ENCODE measurements at places on chromosomes 11 and 22. TPM values are rescaled to one million over a fixed set of nuclear protein-coding genes. Genes with fewer than 3 reads are reported as not detected.

The TYR gene
- 0.09 TPM for polyA plus RNA-seq

- no peak for DNase-seq
These were observed 57.4 kb downstream of the IGLL1 start for GRCh38 chr22:23522623-23523251.

- no peak for DNase-seq
These were observed 7.9 kb downstream of the TIGD3 start for GRCh38 chr11:65362320-65362931.

GRCh38 chr11:65396769-65397745 lies 10.6 kb downstream of the FRMD8 start:
- DNase-seq, result no peak

- no peak for DNase-seq
These were observed 65.7 kb upstream of the NAV2 start for GRCh38 chr11:19646921-19647320.

GRCh38 chr11:66048547-66049323 lies at the start of gene GAL3ST3:
Gene GAL3ST3 (minus strand): TSS chr11:66049161. CDS start chr11:66045415, 3,746 bp downstream.
- no peak for DNase-seq

GRCh38 chr11:70489276-70489675 lies 90.9 kb downstream of the CTTN start:
- DNase-seq, result no peak

DNA sequence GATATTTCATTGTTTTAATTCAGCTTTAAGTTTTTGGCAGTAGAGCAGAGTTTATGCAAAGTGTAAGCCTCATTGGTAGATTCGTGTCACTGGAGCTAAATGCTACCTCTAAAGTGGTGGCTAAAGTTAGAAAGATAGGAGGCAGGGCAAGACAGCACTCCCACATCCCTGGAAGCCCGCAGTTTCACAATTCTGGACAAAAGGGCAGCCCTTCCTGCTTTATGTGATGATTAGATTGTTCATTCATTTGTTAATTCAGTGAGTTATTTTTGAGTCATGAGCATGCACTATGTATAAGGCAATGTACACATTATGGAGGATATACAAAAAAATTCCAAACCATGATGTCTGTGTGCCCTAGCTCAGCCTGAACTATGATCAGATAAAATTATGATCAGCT lies 52.1 kb upstream of the EIF3M start:
- no peak for DNase-seq

The WNT11 gene
- polyA plus RNA-seq, result 9.5 TPM

The FDXACB1 gene
- 5.5 TPM for polyA plus RNA-seq

DNA sequence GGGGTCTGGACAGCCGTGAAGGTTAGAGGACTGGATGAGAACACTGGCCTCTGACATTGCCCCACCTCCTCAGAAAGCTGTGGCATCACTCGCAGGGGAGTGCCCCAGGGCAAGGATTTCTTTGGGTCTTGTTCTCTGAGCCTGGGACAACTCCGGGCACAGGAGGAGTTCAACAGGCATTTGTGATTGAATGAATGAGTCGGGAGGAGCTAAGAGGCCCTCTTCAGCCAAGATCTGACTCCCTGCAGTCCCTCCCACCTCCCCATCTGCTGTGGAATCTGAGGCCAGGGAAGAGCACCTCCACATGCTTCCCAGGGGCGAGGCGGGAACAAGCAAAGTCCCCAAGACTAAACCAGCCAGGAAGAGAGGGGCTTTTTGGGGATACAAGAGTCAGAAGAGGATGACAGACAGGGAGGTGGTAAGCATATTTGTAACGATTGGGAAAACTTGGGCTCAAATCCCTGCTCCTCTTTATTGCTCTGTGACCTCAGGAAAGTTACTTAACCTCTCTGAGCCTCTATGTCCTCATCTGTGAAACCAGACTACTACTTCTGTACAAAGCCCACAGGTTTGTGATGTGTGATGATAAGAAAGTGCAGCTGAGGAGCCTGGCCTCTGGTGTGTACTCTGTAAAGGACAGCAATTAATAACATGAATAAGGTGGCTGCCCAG lies 6.4 kb downstream of the TP53I11 start:
- DNase-seq, result no peak

DNA sequence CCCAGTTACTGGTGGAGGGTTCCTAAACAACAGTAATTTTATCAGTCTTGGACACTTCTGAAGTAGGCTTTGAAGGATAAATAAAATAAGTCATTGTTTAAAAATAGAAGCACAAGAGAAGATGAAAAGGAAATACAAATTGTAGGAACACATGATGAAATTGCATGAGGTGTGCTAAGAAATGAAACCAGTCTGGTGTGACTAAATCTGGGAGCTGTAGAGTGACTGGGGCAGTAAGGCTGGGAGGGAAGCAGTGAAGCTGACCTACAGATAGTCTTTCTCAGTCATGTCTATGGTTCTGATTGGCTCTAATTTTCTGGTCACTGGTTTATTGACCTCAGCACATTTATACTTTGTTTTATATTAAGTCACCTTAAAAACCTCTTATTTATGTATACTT lies 139.1 kb downstream of the SLC17A6 start:
- DNase-seq, result no peak

The DNAJB13 gene
- polyA plus RNA-seq, result 4.8 TPM

The FOLR1 gene
- polyA plus RNA-seq, result 51.1 TPM

DNA sequence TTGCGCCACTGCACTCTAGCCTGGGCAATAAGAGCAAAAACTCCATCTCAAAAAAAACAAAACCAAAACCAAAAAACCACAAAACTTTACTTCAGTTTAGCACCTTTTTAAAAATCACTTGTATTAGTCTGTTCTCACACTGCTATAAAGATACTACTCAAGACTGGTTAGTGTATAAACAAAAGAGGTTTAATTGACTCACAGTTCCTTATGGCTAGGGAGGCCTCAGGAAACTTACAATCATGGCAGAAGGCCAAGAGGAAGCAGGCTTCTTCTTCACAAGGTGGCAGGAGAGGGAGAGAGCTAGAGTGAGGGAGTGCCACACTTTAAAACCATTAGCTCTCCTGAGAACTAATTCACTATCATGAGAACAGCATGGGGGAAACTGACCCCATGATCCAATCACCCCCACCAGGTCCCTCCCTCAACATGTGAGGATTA lies 261.3 kb downstream of the TMEM135 start:
- DNase-seq, result no peak

GRCh38 chr11:91299980-91300379 lies 924.6 kb upstream of the FAT3 start:
- no peak for DNase-seq

GRCh38 chr11:111526501-111526900 lies 11.9 kb downstream of the HOATZ start:
- DNase-seq, result no peak

GRCh38 chr11:83951521-83951920 lies 665.4 kb upstream of the CCDC90B start:
- no peak for DNase-seq

- DNase-seq, result no peak
These were observed 8.8 kb downstream of the CRY2 start for GRCh38 chr11:45856044-45856468.

DNA sequence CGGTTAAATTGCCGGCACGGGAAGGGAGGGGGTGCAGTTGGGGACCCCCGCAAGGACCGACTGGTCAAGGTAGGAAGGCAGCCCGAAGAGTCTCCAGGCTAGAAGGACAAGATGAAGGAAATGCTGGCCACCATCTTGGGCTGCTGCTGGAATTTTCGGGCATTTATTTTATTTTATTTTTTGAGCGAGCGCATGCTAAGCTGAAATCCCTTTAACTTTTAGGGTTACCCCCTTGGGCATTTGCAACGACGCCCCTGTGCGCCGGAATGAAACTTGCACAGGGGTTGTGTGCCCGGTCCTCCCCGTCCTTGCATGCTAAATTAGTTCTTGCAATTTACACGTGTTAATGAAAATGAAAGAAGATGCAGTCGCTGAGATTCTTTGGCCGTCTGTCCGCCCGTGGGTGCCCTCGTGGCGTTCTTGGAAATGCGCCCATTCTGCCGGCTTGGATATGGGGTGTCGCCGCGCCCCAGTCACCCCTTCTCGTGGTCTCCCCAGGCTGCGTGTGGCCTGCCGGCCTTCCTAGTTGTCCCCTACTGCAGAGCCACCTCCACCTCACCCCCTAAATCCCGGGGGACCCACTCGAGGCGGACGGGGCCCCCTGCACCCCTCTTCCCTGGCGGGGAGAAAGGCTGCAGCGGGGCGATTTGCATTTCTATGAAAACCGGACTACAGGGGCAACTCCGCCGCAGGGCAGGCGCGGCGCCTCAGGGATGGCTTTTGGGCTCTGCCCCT lies 529 bp upstream of the CCND1 start:
- DNase-seq, result no peak

DNA sequence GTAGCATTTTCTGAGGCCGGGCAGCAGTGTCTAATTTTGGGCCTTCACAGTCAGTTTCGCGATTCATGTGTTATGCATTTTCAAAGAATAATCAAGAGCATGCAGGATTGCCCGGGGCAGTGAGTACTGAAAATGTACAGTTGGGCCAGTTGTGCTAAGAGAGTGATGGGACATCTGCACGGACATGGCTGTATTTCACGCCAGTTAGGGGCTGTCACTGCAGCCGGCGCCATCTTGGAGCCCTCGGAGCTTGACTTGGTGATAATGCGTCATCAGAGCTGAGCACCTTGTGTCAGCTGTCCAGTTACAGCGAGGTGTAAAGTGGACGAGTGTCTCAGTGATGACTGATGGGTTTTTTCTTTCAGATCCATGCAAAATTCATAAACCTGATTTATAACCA lies 188.9 kb downstream of the TBC1D22A start:
- no peak for DNase-seq

The PHETA2 gene
- 9.5 TPM for polyA plus RNA-seq

The TSGA10IP gene
- 0.20 TPM for polyA plus RNA-seq

- no peak for DNase-seq
These were observed 76.7 kb upstream of the POU2AF2 start for GRCh38 chr11:111168871-111169270.

The C11orf52 gene
- polyA plus RNA-seq, result 9.3 TPM

DNA sequence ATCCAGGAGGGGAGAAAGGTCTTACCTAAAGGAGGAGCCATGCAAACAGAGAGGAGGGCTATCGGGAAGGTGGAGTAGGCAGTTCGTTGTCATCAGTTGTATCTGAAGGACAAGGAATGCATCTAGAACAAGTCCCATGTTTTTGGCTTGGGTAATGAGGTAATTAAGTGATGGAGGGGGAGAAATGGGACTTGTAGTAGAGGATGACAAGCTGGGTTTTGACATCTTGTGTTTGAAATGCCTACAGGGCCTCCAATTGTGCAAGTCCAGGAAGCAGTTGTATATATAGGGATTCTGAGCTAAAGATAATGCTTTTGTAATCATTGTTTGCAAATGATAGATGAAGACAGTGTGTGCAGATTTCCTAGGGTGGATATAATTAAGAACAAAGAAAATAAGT lies 622.8 kb downstream of the NTM start:
- no peak for DNase-seq

GRCh38 chr22:36369922-36370791 lies 17.6 kb downstream of the MYH9 start:
- DNase-seq, result no peak

The SMPD1 gene
- 35.1 TPM for polyA plus RNA-seq

DNA sequence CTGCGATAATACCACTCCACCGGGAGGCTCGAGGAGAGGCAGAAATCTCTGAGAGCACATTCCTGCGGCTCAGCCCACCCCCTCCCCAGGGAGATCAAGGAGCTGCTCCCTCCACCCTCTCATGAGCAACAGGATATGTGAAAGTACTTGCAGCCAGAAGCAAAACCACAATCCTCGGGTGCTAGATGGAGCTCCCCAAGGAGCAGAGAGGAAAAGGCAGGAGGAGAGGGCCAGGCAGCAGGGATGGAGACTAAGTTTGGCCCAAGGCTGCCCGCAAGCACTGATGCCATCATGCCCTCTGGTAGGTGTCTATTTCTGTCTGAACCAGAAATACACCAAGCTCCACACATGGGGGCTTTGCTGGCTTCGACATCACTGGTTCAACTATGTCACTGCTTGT lies 22.3 kb downstream of the VPS37C start:
- DNase-seq, result no peak

DNA sequence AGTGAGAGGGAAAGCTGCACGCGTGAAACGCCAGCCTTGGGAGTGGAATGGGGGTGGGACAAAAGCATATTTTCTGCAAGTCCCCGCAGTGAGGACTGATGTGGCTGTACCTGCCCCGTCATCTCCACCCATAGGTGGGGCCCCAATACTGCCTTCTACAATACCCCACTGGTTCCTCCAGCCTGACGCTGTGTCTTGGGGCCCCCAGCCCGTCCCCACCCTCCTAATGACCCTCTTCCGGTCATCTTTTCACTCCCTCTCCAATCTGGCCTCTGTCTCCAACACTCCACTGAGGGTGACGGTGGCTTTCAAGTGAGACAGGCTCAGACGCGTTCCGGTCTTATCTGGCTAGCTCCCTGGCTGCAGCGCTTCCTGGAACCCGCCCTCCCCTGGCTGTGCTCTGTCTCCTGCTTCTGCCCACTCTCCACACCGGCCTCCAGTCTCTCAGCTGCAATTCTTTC lies 104.2 kb downstream of the MICAL3 start:
- no peak for DNase-seq

The CD248 gene
- polyA plus RNA-seq, result 56.2 TPM

The C11orf91 gene
- polyA plus RNA-seq, result not detected

DNA sequence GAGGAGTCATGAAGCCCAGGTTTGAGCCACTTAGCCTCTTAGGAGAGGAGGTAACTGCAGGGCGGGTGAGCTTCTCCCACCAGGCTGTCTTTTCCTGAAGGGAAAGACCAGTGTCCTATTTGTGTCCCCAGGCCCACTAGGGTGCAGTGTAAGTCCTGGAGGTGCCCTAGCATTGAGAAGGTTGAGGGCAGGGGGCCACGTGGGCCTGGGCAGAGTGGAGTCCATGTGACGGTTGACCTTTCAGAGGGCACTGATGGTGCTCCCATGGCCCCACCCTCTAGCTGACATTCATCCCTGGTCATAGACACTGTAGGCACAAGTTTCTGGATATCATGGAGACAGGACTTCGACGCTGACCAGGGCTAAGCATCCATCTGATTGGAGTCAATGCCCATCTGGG lies 44.1 kb upstream of the TP53I11 start:
- no peak for DNase-seq

- DNase-seq, result no peak
These were observed 3.7 kb downstream of the TMEM123 start for GRCh38 chr11:102448869-102449224.

The OR8J3 gene
- polyA plus RNA-seq, result not detected

Measured in renal cortex interstitium (tissue), 15 donors.